ENCODE measurements at places on chromosomes 2 and 18.

- DNase-seq: no peak
Observed at GRCh38 chr2:25207078-25207545, 38.7 kb upstream of the POMC start.

DNA sequence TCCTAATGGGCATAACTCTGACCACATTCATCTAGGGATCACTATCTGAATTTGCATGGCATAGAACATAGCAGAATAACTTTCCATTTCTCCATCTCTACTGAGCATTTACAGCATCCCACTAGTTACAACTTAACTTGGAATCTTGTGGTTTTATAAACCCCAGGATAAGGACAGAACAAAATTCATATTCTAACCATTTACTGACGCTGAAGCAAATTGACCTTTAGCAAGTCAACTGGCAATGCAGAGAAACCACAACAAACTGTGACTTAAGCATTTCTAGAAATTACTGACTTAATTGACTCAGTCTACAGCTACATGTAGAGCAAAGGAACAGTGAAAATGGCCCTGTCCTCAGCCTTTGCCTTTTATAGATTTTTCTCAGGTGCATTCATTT, 61.2 kb downstream of the DCC start:
- no peak for DNase-seq

GRCh38 chr2:136135921-136136906, 18.3 kb upstream of the CXCR4 start:
- DNase-seq: peak; percentile 65

- no peak for DNase-seq
Observed at GRCh38 chr2:34311816-34312215, 712.7 kb upstream of the FAM98A start.

DNA sequence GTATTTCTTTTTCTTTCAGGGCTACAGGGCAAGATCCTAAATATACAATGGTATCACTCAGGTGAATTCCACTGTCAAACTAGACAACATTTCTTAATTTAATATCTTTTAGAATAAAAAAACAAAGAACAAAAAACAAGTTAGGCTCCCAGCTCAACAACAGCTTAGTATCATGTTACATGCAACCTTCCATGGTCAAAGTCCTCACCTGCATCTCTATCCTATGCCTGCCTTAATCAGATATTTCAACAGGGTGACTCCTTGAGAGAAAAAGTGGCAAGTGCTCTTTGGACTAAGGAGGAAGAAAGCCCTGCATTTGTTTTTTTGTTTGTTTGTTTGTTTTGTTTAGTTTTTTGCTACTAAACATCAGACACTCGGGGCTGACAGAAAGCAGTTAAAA, 50.2 kb downstream of the WDFY1 start:
- DNase-seq: no peak

- no peak for DNase-seq
Observed at GRCh38 chr18:46237891-46238290, 133.7 kb downstream of the HAUS1 start.

DNA sequence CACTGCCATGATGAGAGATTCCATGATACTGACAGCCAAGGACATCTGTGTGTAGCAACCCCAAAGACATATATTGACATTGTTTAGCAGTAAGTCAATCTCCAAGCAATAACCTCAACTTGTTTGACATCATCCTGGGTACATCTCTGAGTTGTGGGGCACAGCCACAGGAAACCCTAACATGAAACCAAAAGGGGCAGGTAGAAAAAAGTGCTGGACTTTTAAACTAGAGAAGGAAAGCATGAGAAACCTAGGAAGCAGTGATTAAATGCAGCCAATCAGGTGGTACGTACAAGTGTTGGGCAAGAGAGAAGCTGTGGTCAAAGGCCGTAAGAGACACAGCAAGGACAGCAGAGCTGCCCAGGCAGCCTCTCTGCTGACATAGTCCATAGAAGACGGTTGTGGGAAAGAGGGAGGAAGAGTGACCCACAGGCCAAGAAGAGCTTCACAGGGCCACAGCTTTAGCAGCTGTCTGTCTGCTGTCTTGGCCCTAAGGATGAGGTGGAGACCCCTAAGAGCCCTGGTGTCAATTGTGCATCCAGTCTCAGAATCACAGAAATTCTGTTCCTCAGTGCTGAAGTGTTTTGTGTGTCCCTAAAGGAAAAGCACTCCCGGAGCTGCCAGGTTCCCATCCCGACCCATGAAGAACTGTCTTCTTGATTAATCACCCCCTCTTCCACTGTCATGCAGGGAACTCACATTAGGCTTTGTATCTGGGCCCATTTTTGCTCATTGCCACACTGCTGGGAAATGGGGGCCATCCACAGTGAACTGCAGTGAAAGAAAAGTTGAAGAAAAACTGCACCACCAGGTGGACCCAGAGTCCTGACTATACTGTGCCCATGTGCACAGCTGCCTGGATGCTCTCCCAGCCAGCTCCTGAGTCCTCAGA, 25.4 kb upstream of the CHN1 start:
- DNase-seq: peak; percentile 31

- DNase-seq: no peak
Observed at GRCh38 chr2:22952656-22953225, 432.2 kb upstream of the KLHL29 start.

DNA sequence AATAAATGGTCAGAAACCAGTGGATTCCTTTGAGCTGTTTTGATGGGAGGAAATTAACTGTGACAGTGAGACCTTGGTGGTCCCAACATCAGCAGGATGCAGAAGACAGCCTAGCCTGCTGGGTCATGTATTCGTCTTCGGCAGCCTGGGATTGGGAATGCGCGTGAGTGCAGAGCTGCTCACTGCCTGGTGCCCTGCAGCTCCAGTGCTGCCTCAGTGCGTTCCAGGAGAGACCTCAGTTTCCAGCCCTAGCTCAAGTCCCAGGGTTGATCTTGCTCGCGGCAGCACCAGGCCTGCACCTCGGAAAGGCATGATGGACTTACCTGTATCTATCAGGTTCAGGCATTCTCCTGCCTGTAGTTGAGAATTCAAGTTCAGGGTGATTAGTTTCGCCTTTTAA, 203.9 kb downstream of the SH3RF3 start:
- DNase-seq: no peak

GRCh38 chr18:63820694-63821093, 45.5 kb downstream of the SERPINB7 start:
- DNase-seq: no peak

DNA sequence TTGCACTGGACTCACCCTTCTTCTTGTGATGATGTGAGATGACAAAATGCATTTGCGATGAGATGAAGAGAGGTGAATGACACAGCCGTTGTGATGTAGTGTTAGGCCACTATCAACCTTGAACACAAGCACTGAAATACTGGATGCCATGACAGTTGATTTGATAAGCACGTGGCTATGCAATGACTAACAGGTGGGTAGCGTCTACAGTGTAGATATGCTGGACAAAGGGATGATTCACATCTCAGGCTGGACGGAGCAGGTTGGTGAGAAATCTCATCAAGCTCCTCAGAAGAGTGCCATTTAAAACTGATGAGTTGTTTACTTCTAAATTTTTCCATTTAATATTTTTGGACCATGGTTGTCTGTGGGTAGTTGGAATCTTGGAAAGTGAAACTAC, 375.8 kb upstream of the LYPD1 start:
- DNase-seq: no peak
